Activated CD4-positive, alpha-beta memory T cell treated with anti-CD3 and anti-CD28 coated beads for 36 hours (primary cell): ENCODE measurements at places on chromosomes 3 and 15. TPM values are rescaled to one million over a fixed set of nuclear protein-coding genes. Genes with fewer than 3 reads are reported as not detected.

EFCC1 gene
- total RNA-seq = 0.12 TPM

CLDN18 gene
- not detected for total RNA-seq

LRRIQ4 gene
- total RNA-seq = not detected

FRMD5 gene
- 0.31 TPM for total RNA-seq

SLC28A1 gene
- total RNA-seq = not detected

SRGAP3 gene
- 2.2 TPM for total RNA-seq

SIAH2 gene
- 74.0 TPM for total RNA-seq

CRTAP gene
- 57.6 TPM for total RNA-seq

UQCC5 gene
- 13.3 TPM for total RNA-seq

LPP gene
- total RNA-seq = 41.0 TPM

LRRFIP2 gene
- 25.9 TPM for total RNA-seq

ARGFX gene
- total RNA-seq = not detected

TPRG1 gene
- 11.5 TPM for total RNA-seq

ITPKA gene
- 3.5 TPM for total RNA-seq

P3H2 gene
- total RNA-seq = not detected

NAALADL2 gene
- not detected for total RNA-seq

IQCB1 gene
- 37.3 TPM for total RNA-seq

MUC20 gene
- total RNA-seq = 0.73 TPM

UCN2 gene
- not detected for total RNA-seq

DUOX2 gene
- 0.02 TPM for total RNA-seq

KBTBD8 gene
- total RNA-seq = 15.5 TPM

IQCF5 gene
- not detected for total RNA-seq

FGD5 gene
- total RNA-seq = not detected

KCNMB2 gene
- not detected for total RNA-seq

OR5K4 gene
- total RNA-seq = not detected

STRIT1 gene
- not detected for total RNA-seq

KBTBD13 gene
- not detected for total RNA-seq
